ENCODE measurements at places on chromosomes 6 and 20.

GRCh38 chr6:89655122-89655521 lies 16.6 kb upstream of the LYRM2 start:
- DNase-seq: no peak

- no peak for DNase-seq
These were observed 45.6 kb downstream of the THBS2 start for GRCh38 chr6:169208011-169208410.

GRCh38 chr6:10425975-10426780 lies 11.3 kb upstream of the TFAP2A start:
- DNase-seq: no peak

DNA sequence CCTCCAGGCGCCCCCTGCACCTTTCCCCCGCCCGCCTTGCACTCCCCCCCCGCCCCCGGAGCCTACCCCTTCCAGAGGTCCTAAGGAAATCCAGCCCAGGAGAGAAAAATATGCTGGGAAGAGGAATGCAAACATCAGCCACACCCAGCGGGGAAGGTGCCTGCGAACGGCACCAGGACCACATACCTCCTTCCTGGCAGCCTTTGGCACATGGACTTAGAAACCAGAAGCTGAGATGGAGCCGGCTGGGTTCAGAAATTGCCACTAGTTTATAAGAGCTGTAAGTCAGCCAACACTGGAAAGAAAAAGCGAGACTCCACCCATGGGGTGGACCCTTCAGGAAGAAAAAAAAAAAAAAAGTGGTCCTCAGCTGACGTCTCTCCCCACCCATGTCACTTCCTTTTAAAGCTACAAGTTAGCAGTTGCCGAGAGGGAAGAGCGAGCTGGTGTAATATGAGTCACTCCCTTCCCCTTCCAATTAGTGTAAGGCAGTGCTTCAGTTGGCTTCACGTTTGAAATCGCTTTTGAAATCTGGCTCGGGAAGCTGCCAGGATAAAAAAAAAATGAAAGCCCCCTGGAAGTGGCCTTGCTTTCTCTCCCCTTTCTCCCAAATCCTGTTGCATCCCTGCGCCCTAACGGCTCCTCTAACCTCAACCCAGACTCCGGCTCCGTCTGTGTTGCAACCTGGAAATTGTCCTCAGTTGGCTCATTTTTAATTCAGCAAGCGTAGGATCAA lies at the start of gene AGPAT4:
TSS of gene AGPAT4 (minus strand) at position 310 of the 736 bp plus-strand sequence. CDS start 41,848 bp downstream, outside the sequence.
- peak; percentile 91 for DNase-seq

DNA sequence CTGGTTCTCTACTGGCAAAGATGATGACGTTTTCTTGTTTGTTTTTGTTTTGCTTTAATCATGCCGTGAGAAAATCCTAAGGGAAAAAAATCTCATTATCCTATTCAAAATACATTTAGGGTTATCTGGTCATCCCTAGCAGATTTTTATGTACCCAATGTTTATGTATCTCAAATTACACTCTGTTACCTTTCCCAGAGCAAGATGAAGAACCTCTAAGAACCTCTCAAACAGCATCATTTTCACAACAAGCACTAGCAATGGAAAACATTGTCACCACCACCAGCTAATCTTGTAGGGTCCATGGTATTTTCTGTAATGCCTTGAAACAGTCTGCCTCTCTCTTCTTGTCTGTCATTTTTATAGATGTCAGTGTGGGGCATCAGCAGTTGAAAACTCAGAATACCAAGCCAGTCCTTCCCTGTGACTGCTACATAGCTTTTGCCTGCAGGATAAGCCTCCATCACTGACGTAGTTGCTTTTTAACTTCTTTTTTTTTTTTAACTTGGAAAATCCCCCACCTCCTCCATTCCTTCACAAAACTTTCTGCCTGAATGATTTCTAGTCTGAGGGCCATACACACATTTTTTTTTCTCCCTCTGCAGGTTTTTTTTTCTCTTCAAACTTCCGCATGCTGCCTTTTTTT lies 2.4 kb upstream of the SNAP25 start:
- DNase-seq: no peak

DNA sequence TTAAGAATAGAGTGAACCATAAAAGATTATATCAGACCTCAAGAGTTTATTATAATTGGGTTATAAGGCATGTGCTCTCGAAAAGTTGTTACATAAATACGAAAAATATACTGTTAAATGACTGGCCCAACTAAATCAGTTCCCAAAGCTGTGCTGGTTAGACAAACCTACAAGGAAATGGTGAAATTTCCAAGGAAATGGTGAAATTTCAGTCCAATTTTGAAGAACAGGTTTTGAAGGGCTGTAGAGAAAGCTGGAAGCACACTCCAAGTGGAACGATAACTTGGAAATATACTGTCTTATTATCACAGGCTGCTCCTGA lies 400 bp upstream of the TRMT11 start:
- no peak for DNase-seq

GRCh38 chr6:55652429-55652828 lies 73.4 kb upstream of the HMGCLL1 start:
- no peak for DNase-seq

DNA sequence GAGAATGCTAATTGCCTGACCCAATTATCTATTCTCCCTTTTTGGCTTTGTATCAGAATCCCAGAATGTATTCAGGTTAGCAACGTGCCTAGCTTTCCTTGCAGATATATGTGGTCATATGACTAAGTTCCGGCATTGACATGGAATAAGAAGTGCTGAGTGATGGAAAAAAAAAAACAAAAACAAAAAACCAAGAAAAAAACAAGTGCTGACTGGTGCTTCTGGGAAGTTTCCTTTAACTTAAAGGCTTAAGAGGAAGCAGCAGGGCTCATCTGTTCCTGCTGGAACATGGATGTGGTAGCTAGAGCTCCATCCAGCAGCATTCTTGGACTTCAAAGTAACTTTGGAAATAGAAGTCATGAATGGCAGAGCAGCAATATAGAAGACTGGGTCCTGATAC lies 10.4 kb upstream of the RPF2 start:
- DNase-seq: no peak

GRCh38 chr6:124002377-124003081 lies 198.9 kb downstream of the NKAIN2 start:
- DNase-seq: no peak

DNA sequence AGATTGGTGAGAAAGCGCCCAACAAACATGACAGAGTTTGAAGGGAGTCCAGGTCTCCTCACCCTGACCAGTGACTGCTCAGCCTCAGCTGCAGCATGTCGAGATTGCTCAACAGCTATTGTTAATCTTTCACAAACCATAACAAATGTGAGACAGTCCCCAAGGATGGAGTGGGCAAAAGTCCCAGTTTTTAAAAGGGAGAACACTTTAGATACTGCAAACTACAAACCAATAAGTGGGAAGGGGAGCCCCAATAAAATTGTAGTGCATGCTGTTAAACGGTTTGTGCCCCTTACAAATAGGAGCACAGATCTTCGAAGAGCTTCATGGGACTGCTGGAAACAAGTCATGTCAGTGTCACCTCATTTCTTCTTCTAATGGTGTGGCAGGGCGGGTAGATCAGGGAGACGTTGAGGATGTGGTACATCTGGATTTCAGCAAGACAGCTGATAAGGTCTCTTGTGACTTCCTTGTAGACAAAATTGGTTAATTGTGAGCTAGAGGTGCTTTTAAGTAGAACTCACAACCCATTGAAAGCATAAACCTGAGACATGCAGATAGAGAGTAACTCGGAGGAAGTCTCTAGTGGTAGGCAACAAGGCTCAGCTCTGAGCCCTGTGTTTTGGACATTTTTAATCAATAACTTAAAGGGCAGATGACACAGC lies 134.0 kb upstream of the ARMC2 start:
- no peak for DNase-seq

GRCh38 chr20:43460172-43460829 lies 2.6 kb downstream of the SRSF6 start:
- no peak for DNase-seq

- DNase-seq: no peak
These were observed 25.2 kb upstream of the SGK1 start for GRCh38 chr6:134343066-134343465.

DNA sequence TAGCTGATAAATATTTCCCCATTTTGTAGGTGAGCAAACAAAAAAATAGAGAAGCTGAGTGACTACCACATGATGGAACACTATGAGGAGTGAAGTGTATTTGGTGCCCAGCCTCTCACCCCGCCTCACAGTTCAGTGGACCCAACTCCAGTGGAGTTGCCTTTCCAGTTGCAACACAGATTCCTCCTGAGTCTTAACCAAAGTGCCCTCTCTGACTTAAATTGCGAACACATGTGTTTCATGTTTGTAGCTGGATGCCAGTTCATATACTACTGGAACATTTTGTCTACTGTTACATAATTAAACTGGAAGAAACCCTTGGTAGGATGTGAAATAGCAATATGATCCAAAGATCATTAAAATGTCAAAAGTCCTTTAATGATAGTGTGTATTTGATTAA lies 448.9 kb downstream of the COL12A1 start:
- DNase-seq: no peak

DNA sequence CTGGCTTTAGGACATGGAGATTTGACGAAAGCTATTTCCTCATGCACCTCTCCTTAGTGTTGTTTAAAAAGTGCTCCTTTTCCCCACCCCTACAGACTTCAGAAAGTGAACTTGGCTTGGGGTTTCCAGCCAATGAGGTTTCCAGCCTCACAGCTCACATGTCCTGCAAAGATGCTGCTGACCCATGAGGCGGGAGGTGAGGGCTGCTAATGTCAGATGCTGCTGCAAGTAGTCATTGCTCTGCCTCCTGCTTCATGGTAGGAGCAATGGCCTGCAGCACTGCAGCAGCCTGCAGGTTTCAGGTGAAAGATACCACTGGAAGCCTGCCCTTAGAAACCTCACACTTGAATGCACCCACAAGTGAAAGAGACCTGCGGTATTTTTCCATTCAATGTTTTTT lies 112.8 kb downstream of the LAMP5 start:
- DNase-seq: no peak

GRCh38 chr20:19304886-19305415 lies 92.5 kb downstream of the SLC24A3 start:
- DNase-seq: no peak

DNA sequence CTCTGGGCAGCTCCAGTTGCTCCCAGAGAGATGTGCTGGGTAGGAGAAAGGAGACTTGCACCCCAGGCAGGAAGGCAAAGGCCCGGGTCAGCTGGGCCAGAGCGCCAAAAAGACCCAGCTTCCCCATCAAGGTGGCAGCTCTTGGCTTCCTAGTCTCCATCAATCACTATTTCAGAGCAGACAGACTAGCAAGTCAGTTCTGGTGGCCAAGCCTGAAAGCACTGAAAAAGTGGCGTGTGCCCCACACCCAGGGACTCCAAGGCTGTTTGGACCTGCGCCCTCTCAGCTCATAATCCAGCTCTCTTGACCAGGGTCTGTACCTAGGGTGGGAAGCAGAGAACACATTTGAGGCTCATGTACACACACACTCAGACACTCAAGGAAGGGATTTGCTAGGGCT lies 3.7 kb downstream of the MAFB start:
- DNase-seq: no peak

DNA sequence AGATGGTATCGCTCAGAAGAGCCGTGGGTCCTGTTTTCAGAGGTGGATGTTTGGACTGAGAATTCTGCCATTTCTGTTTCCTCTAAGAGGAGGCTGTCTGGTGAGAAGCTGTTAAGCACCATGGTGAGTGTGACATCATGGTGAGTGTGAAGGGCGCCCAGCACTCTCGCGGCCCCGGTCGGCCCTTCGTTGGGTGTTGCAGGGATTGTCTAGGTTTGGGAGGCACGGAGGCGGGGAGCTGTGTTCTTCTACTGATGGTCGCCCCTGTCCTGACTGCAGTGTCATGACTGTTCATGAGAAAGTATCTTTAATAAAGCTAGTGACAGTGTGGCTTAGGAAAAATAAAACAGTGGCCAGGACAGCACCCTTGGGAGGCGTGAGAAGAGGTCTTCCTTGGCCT lies 70.4 kb downstream of the NOL4L start:
- DNase-seq: no peak

- DNase-seq: no peak
These were observed 38.7 kb downstream of the ZBTB2 start for GRCh38 chr6:151352410-151353396.

- DNase-seq: no peak
These were observed 42.7 kb downstream of the JAG1 start for GRCh38 chr20:10631126-10631525.

- DNase-seq: no peak
These were observed 43.4 kb downstream of the SLC23A2 start for GRCh38 chr20:4957939-4958362.

GRCh38 chr20:50237349-50237748 lies 46.7 kb downstream of the CEBPB start:
- no peak for DNase-seq

- no peak for DNase-seq
These were observed 161.3 kb downstream of the THBS2 start for GRCh38 chr6:169092375-169092774.

Measured in urothelium cell line (cell line).